Stimulated activated CD4-positive, alpha-beta T cell treated with anti-CD3 and anti-CD28 coated beads, Interleukin-1b, Interleukin-23, amount 100 ng/mL, for 1 hour (primary cell): ENCODE measurements at places on chromosomes 6 and 20.

DNA sequence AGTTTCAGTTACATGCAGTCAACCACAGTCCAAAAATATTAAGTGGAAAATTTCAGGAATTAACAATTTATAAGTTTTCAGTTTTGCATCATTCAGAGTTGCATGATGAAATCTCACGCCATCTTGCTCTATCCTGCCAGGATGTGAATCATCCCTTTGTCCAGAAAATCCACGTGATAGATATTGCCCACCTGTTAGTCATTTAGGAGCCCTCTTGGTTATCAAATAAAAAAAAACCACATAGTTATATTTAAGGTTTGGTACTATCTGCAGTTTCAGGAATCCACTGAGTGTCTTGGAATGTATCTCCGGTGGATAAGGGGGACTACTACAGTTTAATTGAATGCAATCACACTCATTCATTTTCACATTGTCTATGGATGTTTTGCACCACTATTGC is 1249.0 kb upstream of the CITED2 start:
- DNase-seq, result no peak

DNA sequence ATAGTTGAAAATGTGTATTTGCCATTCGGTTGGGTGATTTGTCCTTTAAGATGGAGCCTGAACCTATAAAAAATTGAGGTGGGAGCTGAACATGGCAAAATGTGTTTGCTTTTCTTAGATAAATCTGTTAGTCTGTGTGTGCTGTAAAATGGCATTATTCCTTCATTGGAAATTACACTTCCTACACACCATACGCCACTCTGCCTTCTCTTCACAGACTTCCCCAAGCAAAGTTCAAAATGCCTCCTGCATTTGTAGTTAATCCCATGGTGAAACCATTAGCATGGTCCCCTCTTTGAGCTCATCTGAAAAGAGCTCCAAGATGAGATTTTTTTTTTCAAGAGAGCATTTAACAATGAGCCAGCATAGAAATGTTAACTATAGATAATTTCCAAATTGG is 567 bp downstream of the ADTRP start:
- DNase-seq, result no peak

DNA sequence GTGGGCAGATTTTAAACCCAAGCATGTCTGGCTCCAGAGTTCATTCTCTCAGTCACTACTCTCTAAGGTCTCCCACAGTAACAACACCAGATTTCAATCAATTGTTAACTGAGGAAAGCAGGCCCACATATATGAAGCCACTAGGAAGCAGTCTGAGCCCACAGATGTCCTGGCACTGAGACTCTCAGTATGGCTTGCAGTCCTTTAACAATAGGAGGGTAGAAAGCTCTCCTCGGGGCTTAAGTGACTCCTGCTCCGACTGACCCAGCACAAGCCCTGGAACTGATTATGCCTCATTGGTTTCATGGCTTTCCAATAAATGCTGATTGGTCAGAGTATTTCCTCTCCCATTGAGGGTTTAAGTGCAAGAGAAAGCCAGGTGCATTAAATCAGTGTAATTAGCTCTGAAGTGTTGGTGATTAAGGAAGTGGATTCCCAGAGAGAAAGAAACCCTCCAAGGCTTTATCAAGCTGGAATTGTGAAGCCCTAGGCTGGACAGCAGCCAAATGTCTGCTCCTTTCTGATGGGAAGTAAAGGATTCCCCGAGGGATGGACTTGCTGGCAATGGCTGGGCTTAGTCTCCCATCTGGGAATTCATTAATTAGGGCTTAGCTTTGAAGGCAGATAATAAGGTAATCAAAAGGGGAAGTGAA is 76.6 kb upstream of the PROKR2 start:
- no peak for DNase-seq

DNA sequence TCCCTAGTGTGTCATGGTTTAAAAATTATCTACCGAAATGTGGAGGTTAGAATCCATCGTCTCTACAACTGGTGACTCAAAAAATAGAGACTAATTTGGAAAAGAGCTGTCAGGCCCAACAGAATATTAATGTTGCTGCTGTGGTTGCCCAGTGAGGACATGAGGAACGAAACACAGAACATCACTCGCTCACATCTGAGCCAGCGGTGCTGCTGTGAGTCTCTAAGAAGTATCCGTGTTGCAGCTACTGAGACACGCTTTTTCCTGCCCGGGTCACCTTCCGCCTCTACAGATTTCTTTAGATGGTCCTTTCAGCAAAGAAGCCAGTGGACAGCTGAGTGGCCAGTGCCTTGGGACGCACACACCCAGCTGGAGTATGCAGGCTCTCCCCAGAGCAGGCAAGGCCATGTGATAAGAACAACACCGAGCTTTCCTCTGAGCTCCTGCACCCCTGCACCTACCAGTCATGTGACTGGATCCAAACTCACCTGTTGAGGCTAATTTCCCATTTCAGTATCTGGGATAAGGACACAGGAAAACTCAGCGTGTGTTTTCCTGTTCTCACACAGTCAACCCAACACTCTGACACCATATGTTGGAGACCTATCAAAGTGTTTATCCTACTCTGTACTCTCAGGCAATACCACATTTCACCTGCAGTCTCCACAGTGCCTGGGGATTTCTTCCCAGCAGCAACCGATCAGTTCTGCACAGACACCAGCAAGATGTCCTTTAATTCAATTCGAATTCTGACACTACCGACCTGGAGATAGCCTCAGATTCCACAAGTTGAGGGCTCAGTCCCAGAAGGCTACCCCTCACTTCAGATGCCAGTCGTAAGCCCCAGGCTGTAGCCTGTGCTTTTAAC is 119.0 kb upstream of the RPS6KA2 start:
- DNase-seq, result no peak

- DNase-seq, result no peak
Measured at GRCh38 chr6:3287976-3288707, 29.4 kb downstream of the PSMG4 start.

- DNase-seq, result no peak
Measured at GRCh38 chr6:145263778-145264211, 471.5 kb downstream of the EPM2A start.

- DNase-seq, result no peak
Measured at GRCh38 chr20:57509665-57510237, 15.2 kb downstream of the CTCFL start.

- no peak for DNase-seq
Measured at GRCh38 chr6:160128879-160129516, 7.4 kb downstream of the SLC22A1 start.

GRCh38 chr20:6515261-6515660 is 252.2 kb upstream of the BMP2 start:
- no peak for DNase-seq

GRCh38 chr6:152135755-152136448 is 328.4 kb downstream of the ESR1 start:
- DNase-seq, result no peak

DNA sequence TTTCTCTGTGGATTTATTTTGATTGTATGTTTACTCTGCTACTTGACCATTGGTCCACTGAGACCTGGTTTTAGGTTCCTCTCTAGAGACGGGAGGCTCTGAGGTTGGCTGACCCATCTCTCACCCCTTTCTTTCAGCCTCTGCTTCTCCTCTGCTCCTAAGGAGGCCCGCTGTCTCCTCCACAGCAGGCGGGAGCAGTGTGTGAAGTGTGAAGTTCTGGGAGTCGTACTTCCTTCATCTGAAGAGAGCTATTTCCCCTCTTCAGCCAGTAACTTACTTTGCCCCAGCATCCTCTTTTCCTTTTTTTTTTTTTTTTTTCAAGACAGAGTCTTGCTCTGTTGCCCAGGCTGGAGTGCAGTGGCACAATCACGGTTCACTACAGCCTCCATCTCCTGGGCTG is 21.1 kb downstream of the PDRG1 start:
- DNase-seq, result no peak

- no peak for DNase-seq
Measured at GRCh38 chr20:19830211-19830785, 72.2 kb downstream of the RIN2 start.

DNA sequence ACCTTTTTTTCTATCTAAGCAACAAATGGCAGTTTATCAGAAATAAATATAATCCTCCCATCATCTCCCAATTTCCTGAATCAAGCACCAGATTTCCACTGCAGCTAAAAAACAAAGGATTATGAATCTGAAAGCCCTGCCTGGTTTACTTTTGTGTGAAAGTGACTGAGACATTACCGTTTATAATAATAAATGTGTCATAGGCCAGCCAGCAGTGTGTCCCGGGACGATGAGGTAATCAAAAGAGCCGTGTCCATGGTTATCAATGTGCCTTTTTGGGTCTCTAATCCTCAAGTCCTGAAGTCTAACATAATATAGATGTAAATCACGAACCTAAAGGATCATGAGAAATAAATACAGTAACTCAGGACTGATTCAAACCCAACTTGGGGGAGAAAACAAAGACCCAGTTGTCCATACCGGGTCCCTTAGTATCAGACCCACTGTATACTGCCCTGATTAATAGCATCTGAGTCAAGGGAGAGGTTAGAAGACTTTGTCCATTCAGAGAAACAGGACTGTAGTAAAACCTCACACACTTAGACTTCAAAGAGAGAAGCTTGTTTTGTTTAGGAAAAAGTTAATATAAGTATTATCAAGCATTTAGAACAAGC is 149.1 kb downstream of the SASH1 start:
- no peak for DNase-seq

DNA sequence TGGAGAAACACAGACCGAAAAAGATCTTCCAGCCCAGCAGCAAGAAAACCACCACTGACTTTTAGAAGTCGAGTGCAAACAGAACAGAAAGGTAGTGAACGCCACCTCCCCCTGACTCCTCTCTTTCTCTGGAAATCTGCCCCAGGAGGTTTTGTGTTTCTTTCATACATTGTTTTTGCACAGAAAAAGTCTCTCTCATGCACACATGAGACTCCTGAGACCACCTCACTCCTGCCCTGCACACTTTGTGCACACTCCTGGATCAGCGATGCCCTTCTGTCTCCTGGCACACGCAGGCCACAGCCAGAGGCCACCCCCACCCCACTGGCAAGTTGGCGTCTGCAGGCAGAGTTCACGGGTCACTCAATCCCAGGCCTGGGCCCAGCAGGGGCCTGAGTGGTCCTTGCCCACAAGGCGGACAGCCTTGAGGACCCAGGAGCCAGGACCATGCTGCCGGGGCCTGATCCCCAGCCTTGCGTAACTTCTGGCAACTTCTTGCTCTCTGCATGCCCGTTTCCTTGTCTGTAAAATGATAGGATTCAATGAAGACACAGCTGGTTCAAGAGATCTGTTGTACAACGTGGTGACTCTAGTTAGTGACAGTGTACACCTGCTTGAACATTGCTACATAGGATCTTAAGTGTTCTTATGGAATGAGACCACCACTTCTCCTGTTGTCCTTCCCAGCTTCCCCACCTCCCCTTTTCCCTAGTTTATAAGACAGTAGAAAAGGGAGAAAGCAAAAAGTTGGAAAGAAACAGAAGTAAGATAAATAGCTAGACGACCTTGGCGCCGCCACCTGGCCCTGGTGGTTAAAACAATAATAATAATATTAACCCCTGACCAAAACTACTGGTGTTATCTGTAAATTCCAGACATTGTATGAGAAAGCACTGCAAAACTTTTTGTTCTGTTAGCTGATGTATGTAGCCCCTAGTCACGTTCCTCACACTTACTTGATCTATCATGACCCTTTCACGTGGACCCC is 30.2 kb upstream of the CST7 start:
- DNase-seq, result no peak

DNA sequence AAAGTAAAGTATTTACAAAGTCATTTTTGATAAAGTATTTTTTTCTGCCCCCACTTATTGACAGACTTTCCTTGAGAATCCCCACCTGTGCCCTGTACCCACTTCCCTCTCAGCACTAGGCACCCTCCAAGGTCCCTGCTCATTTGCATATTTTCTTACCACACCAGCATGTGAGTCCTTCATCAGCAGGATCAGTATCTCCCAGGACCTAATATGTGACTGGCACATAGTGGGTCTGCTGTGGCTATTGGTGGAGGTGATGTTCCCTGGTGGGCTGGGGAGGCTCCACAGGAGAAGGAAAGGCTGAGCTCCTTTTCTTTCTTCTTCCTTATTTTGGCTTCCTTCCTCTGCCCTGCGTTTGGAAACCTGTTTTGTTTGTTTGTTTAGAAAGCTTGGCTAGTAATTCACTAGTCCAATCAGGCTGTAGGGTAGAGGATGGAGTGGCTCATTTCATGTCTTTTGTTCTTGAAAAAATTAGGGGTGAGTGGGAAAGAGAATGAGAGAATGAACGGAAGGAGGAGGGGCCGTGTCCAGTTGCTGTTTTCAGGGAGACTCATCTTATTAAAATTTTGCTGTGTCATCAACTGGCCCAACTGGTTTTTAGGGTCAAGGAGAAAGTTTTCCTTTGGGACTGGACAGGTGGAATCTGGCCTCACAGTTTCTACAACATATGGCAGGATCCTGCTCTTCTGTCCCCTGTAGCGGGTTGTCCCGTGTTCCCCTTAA is 2.8 kb upstream of the RNF24 start:
- no peak for DNase-seq

GRCh38 chr6:149925253-149925973 is 2.5 kb upstream of the RAET1G start:
- DNase-seq, result no peak

DNA sequence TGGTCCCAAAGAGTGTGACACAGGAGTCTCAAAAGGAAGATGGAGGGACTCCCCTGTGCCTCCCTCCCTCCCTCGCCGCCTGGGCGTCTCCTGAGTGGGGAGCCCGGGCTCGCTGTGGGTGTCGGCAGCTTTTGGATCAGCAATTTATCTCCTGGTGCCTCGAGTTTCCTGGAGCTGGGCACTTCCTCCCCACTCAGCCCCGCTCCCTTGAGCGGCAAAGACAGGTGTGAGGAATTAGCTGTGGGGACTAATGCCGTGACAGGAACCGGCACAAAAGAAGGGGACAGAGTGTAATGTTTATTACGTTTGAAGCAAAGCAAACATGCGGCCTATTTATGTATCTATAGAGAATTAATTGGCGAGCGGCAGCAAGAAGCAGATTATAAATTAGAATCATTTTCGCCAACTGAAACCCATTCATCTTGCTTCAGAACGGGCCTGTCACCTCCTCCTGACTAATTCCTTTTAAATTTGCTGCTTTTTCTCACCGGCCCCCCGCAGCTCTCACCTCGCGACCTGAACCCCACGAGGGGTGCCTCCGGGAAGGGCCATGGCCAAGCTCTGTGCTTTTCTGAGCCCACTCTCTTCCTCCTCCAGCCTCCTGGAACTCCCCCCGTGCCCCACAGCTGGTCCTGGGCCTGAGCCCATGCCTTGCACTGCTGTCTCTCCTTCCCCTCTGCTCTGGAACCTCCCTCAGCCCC is 8.8 kb upstream of the CDH22 start:
- DNase-seq, result no peak

- DNase-seq, result no peak
Measured at GRCh38 chr6:4474810-4475209, 301.4 kb upstream of the CDYL start.

- DNase-seq, result no peak
Measured at GRCh38 chr6:43246301-43247113, 3.2 kb downstream of the TTBK1 start.

DNA sequence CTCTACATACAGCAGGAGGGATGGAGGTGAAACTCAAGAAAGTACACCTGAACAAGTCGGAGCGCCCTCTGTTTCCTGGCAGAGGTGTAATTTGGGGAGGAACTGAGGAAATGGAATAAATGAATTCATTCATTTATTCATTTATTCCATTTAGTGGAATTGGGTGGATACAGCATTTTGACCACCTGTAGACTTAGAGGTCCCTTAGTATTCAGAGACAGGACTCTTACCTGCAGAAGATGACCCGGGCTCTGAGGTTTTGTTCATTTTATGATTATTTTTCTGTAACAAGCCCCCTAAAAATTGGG is 9.1 kb downstream of the TRIM31 start:
- no peak for DNase-seq
